ENCODE measurements at places on chromosomes 12 and 14.
A peak's percentile ranks its signal among the peaks of the same experiment; 100 is the strongest.

DNA sequence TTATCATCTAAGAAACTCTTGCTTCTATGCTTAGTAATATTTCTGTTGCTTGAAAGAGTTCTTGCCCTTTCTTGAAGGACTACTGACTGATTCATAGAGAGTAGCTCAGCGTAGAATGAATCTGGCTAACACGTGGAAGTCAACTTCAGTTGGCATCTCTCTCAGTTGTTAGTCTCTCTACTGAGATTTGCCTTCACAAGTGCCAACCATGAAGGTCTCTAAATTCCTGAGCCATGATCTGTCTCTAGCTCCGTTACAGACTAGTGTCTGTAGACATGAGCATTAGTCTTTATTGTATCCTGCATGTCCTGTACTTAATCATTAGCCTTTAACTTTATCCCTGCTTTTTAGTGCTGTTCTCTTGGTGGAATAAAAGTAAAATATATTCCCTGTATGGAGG, 19.1 kb upstream of the ALX1 start:
- no peak for DNase-seq

DNA sequence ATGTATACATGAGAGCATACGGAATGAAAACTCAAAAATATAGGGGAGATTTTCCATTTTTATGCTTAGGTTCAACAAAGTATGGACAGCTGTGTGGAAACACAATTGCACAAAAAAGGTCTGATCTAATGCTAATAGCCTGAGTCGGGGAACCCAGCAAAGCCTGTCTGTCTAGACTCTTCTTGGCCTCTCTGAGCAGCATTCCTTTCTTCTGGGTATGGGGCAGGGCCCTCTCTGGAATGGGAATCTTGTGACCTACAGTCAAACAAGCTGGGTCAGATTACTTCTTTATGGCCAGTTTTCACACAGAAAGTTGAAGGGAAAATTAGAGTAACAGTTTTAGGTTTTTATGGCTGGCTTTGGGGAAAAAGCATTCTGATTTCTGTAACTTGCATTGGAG, 534.0 kb upstream of the LMO3 start:
- DNase-seq: no peak

- DNase-seq: no peak
These were observed 1662.6 kb upstream of the SEL1L start for GRCh38 chr14:83196236-83196635.

DNA sequence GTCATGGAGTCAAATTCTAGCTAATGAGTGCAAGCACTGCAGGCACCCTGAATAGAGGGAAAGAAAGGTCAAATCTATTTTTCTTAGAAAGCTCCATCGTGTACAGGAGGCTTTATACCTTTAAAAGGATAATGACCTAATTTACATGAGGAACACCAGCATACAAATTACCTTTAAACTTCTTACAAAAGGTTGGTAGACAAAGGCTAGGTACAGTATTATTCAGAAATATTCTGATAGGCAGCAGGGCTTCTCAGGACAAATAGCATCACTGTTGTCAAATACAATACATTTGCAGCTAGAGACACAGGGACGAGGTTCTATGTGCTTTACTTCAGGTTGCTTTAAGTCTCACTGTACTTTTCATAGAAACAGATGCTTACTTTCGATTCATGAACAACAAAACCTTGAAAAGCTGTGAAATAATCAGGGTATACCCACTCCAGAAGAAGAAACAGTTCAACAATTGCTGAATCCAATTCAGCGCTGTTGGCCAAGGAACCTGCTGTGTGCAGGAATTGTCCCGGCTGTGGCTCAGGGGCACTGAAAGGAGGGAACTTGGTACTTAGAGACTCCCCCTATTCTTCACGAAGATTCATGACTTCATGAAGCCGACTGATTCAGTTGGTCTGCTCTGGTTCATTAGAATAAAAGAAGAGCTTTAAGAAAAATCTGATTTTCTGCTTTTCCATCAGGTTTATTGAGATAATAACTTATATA, 252.9 kb downstream of the PRKD1 start:
- DNase-seq: no peak

DNA sequence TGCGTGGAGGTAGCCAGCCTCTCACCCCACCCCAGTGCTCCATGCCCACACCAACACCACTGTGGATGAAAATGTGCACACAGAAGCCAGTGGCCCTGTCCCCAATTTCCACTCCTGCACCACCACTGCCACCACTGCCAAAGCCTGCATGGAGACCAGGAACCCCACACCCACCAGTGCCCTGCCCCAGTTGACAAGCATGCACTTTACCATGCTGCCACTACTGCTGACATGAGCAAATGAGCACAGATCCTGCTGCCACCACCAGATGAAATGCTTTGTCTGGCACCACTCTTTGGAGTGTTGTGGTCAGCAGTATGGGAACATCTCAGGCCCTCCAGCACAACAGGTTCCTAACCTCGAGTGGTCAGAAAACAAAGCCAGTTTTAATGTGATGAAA, 104.1 kb downstream of the ATXN7L3B start:
- DNase-seq: no peak

DNA sequence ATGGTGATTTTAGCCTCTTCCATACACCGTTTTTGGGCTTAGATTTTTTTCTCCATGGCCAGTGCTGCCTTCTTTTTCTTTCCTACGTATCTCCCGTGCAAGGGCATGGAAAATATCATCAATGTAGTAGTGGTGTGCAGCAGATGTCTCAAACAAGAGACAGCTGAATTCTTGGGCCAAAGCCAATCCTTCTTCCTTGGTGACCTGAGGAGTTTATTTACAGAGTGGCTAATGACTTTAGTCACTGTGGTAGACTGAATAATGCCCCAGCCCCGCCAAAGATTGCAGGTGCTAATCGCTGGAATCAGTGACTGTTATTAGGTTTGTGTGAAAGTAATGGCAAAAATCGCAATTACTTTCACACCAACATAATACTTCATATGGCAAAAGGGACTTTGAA, 235.5 kb upstream of the NOS1 start:
- DNase-seq: peak; percentile 81

DNA sequence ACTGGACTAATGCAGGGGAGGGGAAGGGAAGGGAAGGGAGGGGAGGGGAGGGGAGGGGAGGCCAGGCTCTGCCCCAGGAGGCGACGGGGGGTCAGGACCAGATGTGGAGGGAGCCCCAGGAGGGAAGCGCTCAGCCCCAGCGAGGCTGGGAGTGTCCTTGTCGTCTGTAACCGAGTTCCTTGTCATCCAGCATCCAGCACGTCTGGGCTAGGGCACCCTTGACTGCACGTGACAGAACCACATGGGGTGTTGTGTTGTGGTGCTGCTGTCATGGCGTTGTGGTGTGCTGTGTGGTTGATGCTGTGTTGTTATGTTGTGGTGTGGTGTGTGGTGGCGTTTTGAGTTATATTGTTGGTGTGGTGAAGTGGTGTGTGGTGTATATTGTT, 28.4 kb upstream of the SFSWAP start:
- DNase-seq: no peak

DNA sequence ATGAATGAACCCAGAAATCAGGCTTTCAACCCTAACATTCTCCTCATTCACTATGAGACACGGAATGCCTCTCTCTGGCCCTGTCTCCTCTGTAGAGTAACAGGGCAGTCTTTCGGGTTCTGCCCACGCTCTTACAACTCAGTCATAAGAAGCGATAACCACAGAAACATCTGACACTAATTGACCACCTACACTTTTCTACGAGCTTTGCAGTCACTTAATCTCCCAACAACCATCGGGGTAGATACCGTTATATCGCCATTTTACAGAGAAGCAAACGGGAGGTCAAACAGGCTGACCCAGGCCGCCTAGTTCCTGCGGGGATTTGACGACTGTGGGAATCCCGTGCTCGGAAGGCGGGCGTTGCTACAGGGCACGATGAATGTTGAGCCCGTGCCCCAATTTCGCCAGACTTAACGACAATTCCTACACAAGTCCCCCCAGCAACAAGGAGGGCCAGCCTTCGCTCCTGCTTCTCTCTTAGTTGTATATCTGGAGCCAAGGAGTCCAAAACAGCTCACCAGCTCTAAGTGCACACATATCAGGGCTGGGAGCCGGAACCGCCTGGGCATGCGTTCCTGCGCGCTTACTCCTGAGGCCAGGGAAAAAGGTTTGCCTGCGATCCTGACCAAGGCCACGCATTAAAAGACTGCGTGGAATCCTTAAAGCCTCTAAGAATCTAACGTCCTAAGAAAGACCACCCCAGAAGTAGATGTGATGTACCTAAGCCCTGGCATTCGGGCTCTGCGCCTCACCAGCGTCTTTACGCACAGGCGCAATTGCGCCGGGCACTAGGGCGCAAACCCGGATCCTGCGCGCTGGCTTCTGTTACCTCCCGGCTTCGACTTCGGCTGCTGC, 38.7 kb upstream of the TBX5 start:
- no peak for DNase-seq

GRCh38 chr14:92276074-92276473, 46.9 kb upstream of the SLC24A4 start:
- DNase-seq: no peak

GRCh38 chr12:106753526-106753925, 21.0 kb upstream of the RIC8B start:
- peak; percentile 44 for DNase-seq

DNA sequence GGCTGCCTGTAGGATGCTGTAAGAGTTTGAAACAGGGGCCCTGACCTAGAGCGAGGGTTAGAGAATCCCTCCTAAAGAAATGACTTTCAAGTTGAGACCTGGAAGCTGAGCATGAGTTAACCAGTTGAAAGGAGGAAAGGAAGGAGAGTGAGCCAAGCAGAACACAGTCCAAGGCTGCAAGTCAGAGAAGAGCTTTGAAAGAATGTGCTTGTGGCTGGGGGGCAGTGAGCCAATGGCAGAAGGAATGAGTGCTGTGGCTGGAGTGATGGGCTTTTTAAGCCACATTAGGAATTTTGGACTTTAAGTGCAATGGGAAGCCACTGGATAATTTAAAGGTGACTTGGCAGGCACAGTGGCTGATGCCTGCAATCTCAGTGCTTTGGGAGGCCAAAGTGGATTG, 18.1 kb downstream of the CDKN1B start:
- no peak for DNase-seq

DNA sequence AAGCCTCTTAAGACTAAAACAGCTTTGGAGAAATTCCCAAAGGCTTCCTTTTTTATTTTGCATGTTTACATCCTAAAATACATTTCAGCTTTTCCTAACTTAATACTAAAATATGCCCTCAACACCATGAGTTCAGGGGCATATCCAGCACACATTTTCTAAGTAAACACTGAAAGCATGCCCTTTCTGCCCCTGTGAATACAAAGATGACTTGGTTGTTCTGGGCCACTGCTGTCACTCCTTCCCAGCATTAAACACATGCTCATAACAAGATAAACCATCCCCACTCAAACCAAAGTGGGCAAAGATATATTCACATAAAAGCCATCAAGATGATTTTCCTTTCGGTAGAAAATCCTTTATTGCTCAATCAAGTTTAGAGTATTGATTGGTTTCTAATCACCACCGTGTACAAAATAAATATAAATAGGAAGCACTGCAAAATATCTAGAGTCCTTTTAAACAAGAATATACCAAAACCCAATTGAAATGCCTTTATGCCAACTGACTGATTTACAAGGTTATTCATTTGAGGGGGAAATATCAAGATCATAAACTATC, 1.9 kb downstream of the CCNB1IP1 start:
- DNase-seq: no peak

- no peak for DNase-seq
These were observed 70.8 kb downstream of the SCN8A start for GRCh38 chr12:51661836-51662235.

DNA sequence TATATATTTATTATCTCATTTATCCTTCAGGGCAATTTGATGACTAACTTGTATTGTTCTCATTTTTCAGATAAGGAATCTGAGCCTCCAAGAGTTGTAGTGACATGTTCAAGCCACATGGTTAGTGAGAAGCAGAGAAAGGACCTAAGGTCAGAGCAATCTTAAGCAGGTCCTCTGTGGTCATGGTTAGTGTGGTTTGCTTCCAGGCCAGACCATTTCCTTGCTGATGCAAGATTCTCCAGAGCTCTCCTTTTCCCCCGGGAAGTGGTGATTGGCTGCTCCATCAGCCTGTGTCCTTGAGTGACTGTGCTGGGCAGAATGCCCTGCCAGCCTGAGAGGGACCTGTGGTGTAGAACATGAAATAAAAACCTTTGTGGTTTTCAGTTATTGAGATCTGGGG, 141.3 kb downstream of the KTN1 start:
- no peak for DNase-seq

GRCh38 chr14:99745307-99745951, 47.8 kb upstream of the EML1 start:
- DNase-seq: no peak

DNA sequence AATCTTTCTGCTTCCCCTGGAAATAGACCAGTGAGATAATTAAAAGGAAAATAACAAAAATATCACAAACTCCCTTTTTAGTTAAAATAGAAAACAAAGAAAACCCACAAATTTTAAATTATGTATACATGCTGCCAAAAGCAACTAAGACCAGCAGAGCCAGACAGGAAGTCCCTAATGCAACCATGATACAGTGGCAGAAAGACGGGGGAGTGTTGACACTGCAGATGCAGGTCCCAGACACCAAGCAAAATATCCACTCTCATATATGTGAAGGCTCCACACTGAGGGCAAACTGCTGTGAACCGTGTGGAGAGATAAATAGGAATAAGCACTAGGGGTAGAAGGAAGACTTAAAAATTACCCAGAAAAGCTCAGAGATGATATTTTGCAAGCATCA, 401.0 kb downstream of the BTG1 start:
- no peak for DNase-seq

- no peak for DNase-seq
These were observed 14.5 kb downstream of the CCDC198 start for GRCh38 chr14:57479197-57479596.

DNA sequence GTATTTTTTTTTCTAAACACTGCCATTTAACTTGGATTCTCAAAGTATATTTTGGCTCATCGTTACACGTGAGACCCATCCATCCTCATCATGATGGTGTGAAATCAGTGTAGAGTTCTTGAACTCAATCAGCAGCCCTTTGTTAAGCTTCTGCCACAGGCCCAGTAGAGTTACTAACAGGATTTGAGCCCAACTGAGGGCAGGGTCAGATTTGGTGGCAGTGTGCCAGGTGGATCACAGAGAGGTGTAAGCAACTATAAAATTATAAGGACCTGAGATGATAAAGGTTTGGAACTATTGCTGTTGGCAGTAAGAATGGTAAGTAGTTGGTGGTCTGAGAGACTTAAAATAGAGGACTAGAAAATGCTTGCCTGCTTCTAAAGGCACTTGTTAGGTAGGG, 72.8 kb downstream of the RASSF8 start:
- no peak for DNase-seq

GRCh38 chr12:41932470-41932991, 212.1 kb downstream of the GXYLT1 start:
- DNase-seq: peak; percentile 54

Measured in NCI-H345 (cell line).